ENCODE measurements at places on chromosomes 2 and 18.
A peak's percentile ranks its signal among the peaks of the same experiment; 100 is the strongest.

- DNase-seq: no peak
Measured at GRCh38 chr2:133247631-133248030, 320.6 kb downstream of the NCKAP5 start.

DNA sequence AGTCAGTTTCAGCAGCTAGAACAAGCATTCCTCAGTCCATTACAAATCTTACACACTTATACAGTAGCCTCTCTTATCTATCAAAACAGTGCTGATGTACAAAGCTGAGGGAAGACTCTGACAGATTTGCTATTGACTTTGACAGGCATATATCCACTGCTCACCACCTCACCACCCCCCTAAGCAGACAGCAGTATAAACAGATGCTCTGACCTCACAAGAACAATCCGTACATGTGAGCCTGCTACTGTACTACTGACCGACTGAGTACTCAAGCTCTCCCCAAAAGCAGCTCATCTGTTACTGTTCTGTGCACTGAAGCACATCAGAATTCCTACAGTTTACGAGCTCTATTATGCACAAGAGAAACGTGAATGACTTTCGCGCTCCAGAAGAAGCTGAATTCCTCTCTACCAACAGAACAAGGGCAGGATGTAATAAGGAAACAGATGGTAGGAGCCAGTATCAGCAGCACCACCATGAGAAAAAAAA is 95.6 kb upstream of the PDE1A start:
- DNase-seq: no peak

DNA sequence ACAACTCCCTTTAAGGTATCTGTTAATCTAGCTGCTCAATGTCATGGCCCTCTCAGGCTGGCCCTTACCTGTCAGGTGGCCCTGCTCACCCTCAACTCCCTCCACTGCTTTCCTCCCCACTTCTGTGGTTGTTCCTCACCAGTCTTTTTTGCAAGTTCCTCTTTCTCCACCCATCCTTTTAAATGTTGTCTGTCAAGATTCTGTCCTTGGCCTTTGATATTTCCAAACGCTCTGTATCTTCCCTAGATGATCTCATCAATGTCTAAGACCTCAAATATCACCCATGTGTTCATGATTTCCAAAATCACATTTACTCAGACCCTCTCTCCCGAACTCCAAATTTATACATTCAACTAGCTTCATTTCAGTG is 3.5 kb downstream of the PTPN2 start:
- no peak for DNase-seq

GRCh38 chr2:173271135-173271534 is 83.5 kb upstream of the CDCA7 start:
- DNase-seq: no peak

GRCh38 chr2:32633040-32633439 is 5.2 kb downstream of the TTC27 start:
- DNase-seq: no peak

GRCh38 chr2:160375037-160375436 is 118.6 kb downstream of the RBMS1 start:
- DNase-seq: no peak

DNA sequence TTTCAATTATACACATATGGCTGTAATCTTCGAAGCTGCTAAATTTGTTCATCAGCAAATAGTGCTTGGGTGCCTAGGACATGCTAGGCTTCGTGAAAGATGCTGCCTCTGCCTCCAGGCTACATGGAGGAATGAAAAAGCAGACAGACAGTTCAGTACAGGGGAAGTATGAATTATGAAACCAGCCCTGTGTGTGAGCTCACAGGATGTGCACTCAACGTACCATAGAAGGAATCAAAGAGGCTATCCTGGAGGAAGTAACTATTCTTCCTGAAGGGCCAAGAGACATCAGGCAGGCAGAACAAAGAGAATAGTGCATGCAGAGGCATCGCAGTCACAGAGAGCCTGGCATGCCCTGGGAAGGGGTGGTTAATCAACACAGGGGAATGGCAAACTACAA is 61.4 kb downstream of the DYM start:
- no peak for DNase-seq

GRCh38 chr2:121297217-121297830 is 12.3 kb upstream of the TFCP2L1 start:
- no peak for DNase-seq

DNA sequence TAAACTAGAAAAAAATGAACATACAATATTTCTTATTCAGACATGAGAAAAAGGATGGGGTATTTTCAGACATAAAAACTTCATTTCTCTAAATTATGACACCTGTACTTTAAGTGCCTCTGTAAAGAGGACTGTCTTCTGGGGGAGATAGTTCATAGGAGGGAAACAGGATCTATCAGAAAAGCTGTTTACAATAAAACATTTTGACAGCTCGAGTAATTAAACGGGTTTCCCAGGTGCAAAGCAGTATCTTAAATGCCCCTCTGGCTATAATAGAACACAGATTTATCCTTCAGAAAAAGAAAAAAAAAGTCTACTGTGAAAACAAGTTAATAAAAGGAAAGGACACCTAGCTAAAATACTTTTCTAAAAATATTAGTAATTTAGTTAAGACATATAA is 311.4 kb upstream of the UBE2E3 start:
- no peak for DNase-seq

DNA sequence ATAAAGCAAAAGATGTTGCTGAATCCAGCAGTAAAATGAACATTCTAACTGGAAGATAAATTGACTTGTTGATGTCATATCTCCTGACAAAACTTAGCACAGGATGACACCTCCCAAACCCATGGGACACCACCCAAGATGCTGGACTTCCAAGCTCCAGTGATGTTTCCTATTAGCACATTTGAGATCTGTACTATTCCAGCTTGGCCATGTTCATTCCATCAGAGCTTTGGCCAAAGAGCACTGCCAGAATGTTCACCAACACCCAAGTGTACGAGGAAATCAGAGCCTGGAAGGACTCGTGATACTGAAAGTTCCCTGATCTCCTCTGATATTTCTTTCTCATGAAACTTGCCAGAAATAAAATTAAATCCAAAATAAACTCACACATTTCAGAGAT is 44.7 kb downstream of the PID1 start:
- DNase-seq: peak; percentile 58

GRCh38 chr18:73670524-73670923 is 477.1 kb downstream of the FBXO15 start:
- DNase-seq: no peak

DNA sequence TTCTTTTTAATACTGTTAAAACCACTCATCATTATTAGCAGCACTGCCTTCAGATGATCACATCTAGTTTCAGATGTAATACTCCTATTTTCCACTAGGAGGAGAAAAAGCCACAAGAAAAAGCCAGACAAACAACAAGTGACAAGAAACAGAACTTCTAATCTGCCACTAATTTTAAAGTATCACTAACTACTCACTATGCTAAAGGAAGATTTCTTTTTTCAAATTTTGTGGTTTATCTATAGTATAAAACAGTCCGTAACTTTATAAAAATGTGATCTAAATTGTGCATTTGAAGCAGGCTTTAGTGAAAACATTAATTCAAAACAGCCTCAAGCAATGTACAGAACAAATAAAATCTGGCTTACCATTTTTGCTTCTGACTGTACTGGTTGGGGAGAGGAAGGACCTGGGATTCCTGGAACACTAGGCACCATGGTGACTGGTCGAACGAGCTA is 56.8 kb downstream of the ATF2 start:
- DNase-seq: no peak

DNA sequence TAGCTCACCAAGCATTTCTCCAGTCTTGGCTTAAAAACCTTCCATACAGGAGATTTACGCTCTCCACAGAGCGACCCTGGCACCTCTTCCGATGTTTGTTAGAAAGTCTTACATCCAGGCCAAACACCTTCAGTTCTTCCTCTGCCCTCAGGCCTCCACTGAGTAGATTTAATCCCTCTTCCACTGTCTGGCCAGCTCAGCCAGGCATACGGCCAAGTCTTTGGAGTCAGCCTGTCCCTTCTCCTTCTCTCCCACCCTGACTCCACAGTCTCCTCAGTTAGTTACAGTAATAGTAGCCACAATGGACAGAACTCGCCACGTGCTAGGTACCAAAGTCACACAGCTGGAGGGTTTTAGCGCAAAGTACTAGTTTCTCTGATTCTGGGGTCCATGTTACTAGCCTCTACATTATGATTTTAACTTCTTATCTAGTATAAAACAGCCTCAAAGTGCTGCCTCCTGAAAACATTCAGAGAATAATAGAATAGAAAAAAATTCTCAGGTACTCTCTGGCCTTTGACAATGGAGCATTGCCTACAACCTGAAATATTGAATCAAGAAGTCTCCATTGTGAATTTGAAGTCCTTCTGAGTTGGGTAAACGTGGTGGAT is 39.5 kb downstream of the THNSL2 start:
- DNase-seq: no peak
